ENCODE measurements at places on chromosomes 6 and 20. TPM values are rescaled to one million over a fixed set of nuclear protein-coding genes. Genes with fewer than 3 reads are reported as not detected.

GRCh38 chr20:32191873-32192272 lies 15.7 kb downstream of the PLAGL2 start:
- DNase-seq: no peak

The RAB44 gene
- not detected for total RNA-seq

DNA sequence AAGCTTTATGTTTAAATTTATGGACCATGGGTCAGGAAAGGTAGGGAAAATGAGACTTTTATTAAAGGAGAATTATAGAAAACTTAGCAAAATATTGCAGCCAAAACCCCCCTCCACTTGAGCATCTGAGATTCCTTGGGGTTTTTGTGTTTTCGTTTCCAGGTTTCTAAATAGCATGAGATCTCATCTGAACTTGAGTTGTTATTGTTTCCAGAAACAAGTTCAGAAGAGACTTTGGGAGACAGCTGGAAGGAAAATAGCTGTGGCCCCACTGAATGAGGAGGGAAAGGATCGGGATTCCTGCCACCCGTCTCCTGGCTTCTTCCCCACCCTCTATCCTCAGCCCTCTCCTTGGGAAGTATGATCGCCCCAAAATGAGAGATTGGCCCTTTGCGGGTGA lies 75.5 kb downstream of the TBC1D7 start:
- no peak for DNase-seq

The MRAP2 gene
- not detected for total RNA-seq

The LY6G6C gene
- total RNA-seq: not detected

DNA sequence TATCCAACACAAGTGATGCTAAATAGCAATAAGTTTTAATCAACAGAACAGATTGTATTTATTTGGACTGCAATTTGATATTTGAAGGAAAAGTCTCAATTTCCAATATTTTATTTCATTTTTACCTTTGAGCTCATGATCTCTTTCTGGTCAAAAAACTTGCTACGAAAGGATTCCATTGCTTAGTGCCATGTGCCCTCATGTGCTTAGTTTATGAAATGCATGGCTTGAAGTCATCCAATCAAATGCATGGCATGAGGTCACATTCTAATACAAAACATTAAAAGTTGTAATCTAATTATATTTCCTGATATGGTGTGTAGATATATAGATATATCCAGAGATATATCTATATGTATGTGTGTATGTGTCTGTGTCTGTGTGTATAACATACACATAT lies 321.2 kb upstream of the ADGRB3 start:
- no peak for DNase-seq

DNA sequence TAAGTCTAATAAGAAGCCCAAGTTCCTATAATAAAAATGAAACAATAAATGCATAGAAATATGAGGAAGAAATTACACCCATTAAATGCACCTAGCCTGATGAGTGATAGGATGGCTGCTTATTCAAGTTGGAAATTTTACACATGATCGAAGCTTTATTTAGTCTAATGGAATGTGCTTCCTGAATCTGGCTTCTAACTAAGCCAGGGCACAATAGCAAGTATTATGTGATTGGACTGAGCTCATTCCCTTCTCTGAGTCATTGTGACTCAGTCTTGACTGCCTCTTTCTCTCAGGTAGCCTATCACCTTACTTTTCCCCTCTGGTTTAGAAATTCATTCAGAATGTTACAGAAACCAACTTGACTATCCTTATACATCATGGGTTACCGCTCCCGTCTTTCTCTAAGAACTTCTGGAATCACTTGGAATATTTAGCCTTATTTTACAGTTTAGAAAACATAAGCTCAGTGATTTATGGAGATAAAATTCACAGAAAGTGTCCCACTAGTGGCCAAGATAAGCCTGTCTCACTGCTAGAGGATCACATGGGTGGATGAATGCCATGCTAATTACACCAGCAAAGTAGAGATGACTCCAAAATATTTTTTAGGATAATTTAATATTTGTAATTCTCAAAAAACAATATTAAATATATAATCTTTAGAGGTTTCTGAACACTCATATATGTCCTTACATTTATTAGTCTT lies 505.3 kb upstream of the JAG1 start:
- DNase-seq: no peak

GRCh38 chr6:157978021-157978783 lies 3.5 kb upstream of the SYNJ2 start:
- DNase-seq: no peak

The GFRAL gene
- not detected for total RNA-seq

The RFX6 gene
- not detected for total RNA-seq

DNA sequence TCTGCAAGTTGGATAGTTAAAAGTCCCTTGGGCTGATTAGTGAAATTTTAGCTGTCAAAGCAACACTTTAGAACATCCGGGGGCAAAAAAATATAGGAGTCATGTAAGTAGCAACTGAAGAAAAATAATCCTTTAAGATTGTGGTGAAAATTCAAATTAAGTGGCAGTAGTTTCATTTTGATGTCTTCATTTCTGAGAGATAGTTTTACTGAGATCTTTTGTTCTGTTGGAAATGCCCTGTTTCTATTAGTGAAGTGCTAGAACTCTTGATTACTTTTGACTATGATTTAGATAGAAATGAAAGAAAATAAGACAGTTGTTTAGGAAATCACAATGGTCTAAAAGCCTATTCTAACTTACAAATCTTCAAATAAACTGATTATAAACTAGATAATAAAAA lies 587.3 kb upstream of the MMS22L start:
- no peak for DNase-seq

The TINAG gene
- total RNA-seq: not detected

- DNase-seq: peak; percentile 6
Observed at GRCh38 chr20:43191946-43192863, 2.5 kb upstream of the PTPRT start.

The HLA-DRB5 gene
- 0.28 TPM for total RNA-seq

DNA sequence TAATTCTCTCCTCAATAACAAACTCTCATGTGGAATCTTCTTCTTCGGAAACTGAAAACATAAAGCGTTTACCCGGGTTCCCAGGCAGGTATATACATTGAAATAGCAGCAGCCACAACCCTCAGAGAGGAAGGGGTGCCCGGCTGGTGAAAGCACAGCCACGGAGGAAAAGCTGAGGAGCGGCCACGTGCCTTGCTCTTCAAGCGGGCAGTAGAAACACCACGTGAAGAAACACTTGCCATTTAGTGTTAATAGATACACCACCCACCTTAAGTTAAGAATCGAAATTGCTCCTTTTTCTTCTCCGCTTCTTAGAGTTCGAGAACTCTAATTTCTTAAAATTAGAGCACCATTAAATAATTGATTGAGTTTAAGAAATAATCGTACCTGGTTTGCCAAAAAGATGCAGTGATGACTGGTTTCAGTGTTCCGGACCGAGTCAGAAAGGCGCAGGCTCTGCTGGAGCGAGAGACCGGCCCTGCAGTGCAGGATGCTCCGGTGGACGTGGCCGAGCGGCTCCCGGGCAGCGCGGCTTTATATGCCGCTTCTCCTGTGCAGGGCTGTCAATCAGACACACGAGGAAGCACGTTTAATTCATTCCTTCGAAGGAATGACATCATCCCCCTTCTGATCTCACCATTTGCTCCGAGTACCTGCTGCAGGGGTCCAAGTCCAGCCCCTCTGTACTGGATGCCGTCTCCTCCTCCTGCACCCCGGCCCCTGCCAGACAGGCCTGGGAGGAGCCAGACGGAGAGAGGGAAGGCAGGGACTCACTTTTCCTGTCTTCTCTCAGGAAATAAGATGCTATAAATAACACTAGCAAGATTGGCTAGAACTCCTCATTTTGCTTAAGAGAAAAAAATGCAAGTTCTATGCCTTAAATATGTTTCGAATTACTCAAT lies at the start of gene THBS2:
TSS of gene THBS2 (minus strand) at position 510 of the 902 bp plus-strand sequence. CDS start 3,062 bp downstream, outside the sequence.
- DNase-seq: no peak

The OXT gene
- total RNA-seq: not detected

The LRRC1 gene
- 1.5 TPM for total RNA-seq

DNA sequence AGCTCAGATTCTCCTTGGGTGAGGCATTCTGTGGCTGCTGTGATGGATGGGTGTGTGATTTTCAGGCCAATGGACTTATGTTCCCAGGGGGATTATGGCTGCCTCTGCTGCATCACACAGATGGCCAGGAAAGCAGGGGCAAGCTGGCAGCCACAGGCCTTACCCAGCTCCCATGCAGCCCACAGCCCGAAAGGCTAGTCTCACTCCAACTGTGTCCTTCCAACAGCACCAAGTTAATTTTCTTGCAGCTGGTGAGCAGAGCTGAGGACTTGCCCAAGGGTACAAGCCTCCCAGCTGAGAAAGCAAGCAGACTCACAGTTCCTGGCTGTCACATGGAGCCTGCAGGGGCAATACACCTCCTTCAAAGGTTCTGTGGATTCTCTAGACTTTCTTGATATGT lies 155.2 kb upstream of the KHDRBS2 start:
- no peak for DNase-seq

The BMP6 gene
- total RNA-seq: not detected

The FAM217A gene
- not detected for total RNA-seq

The SLC12A5 gene
- 0.26 TPM for total RNA-seq

- DNase-seq: peak; percentile 10
Observed at GRCh38 chr6:70957284-70957617, 391 bp upstream of the B3GAT2 start.

GRCh38 chr6:98644063-98644462 lies 190.3 kb upstream of the POU3F2 start:
- no peak for DNase-seq

DNA sequence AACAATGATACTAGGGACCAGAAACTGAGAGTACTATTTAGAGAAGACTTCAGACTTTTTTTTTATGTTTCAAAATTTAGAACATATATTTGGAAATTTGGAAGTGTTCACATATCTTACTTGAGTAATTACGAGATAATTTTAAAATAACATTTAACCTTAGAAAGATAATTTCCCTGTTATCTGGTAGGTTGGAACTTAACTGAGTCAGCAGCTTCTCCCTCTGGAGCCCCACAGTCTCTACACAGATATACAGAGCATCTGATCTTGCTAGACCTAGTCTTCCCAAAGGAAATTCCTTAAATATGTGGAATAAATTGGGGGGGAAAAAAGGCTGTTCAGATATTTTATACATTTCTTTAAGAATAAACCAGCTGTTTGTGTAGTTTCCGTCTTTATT lies 48.6 kb downstream of the TSPYL4 start:
- DNase-seq: no peak

The FITM2 gene
- 1.9 TPM for total RNA-seq

- DNase-seq: no peak
Observed at GRCh38 chr6:108947114-108947854, 99.1 kb downstream of the ARMC2 start.

The ZSCAN23 gene
- total RNA-seq: 1.3 TPM

The ANGPT4 gene
- not detected for total RNA-seq

DNA sequence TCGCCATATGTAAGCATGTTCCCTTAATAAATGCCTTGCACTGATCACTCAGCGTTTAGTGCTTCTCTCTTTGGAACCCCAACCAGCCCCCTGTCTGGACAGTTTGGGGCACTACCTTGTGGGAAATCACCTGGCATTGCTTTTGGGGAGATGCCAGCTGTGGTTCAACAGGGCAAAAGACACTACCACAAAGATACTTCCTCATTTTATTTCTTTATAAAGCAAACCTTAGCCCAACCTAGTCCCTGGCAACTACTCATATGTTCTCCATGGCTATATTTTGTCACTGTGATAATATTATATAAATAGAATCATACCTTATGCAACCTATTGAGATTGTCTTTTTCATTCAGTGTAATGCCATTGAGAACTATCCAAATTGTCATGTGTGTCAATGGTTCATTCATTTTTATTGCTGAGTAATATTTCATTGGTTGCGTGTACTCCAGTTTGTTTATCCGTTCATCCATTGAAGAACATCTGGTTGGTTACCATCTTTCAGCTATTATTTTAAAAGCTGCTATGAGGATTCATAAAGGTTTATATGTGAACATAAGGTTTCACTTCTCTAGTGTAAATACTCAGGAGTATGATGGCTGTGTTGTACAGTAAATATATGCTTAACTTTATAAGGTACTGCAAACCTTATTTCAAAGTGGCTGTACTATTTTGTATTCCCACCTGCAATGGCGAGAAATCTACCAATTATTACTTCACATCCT lies 114.8 kb downstream of the MOXD1 start:
- no peak for DNase-seq

DNA sequence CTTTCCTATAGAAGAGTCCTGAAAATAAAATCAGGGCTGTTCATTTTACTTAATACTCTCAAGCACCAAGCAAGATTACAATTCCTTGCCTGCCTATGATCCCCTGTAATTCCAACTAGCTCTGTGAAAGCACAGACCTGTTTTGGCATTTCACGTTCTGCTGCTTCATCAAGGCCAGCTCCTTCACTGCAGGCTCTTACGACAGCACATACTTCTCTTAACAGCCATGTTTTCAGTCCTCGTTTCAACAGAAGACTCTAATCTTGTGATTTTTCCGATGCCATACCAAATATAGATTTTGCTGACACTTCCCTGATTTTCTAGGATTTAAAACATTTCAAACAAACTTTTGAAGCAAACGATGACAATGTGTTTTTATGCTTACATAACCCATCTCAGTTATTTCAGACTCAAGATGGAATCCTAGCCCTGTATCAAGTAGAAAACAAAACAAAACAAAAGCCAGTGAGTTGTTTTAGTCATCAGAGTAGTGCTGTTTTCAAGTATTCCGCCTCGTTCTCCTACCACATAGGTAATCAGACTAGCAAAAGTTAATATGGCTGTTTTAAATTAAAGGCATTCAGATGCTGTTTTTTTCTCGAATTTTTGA lies 616.5 kb upstream of the CITED2 start:
- DNase-seq: no peak

The ZBTB46 gene
- 0.04 TPM for total RNA-seq

GRCh38 chr6:7262746-7263518 lies 50.1 kb downstream of the SSR1 start:
- DNase-seq: no peak

DNA sequence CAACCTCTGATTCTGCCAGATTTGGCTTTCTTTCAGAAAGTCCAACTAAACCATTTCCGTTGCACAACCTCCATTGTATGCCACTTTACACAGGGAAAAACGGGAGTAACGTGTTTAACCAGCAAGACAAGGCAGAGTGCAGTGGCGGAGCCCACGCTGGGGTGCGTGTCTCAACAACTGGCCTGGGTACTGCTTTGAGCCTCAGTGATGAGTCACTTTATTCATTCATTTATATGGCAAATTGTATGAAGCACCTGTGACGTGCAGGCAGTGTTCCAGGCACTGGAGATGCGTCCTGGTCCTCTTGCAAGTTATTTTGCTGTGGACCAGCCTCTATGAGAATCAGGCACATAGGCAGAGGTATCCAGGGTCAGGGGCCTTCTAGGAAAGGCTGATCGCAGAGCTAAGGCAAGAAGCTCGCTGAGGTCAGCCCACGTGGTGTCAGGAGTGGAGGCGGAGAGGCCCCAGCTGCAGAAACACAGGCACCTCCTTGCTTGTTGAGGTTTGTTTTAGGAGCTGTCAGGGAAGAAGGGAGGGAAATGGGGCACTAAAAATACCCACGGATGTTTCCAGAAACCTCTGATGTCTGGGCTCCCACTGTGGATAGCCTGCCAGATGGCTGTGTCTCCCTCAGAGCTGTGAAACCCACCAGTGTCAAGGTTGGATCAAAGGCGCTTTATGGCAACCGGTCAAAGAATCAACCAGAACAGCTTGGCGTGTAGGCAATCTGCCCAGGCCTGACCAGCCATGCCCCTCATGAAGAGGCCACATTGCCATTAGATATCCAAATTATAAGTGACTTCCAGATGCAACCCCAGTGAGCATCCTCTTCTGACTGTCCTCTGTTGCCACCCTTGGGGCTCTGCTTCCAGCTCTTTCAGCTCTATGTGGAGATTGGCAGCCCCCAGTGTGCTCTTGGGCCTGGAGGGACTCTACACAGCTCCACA lies 157.2 kb downstream of the CD83 start:
- DNase-seq: no peak

All from activated naive CD8-positive, alpha-beta T cell treated with anti-CD3 and anti-CD28 coated beads for 36 hours (primary cell).